ENCODE measurements at places on chromosomes 4 and X.

DNA sequence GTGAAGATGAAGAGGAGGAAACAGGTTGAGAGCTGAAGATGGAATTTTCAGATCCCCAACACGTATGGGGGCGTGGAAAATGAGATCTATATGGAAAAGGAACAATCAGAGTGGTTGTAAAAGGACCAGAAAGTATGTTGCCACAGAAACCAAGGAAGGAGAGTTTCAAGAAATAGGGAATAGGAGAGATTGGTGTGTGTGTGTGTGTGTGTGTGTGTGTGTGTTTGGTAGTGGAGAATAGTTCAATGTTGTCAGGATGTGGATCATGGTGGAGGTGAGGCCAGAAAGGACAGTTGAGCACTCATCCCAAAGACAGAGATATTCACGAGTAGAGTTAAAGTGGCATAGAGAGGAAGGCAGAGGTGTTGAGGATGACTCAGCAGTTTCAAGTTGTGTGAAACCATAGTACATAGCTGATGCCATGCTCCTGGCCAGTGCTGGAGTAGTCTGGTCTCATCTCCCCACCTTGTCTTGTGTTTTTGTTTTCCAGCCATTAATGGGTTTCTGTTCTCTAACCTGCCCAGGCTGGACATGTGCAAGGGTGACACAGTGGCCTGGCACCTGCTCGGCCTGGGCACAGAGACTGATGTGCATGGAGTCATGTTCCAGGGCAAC is 36.1 kb downstream of the HEPH start:
- peak; percentile 4 for DNase-seq

DNA sequence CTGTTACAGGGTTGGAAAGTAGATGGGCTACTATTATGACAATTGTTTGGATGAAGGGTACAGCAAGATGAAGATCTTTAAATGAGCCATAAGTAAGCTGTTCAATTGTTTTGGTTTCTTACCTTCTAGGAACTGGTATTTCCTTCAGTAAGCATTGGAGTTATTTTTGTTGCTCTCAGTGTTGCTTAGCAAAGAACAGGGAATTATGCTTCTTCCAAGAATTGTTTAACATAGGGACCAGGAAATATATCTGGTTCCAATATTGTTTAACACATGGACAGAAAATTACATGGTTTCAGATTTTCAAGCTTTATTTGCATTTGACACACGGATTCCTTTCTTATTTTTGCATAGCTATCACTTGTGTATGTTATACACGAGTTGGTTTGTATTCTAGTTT is 1999.0 kb downstream of the ARAP2 start:
- DNase-seq: no peak

DNA sequence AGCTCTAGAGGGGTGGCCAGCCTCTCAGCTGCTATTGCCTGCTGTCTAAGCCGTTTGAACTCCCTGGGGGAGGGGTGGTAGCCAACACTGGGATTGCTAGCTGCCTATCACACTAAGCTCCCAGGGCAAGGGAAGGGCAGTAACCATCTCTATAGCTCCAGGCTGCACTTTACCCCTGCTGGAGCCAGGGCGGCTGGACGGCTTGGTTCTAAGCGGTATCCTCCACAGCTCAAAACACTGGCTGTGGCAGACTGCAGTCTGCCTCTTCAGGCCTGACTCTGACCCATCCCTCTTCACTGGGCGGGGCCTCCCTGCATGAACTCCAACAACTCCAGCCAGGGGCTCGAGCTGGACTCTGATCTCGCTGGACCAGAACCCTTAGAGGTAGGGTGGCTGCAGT is 55.3 kb upstream of the GNRHR start:
- no peak for DNase-seq

DNA sequence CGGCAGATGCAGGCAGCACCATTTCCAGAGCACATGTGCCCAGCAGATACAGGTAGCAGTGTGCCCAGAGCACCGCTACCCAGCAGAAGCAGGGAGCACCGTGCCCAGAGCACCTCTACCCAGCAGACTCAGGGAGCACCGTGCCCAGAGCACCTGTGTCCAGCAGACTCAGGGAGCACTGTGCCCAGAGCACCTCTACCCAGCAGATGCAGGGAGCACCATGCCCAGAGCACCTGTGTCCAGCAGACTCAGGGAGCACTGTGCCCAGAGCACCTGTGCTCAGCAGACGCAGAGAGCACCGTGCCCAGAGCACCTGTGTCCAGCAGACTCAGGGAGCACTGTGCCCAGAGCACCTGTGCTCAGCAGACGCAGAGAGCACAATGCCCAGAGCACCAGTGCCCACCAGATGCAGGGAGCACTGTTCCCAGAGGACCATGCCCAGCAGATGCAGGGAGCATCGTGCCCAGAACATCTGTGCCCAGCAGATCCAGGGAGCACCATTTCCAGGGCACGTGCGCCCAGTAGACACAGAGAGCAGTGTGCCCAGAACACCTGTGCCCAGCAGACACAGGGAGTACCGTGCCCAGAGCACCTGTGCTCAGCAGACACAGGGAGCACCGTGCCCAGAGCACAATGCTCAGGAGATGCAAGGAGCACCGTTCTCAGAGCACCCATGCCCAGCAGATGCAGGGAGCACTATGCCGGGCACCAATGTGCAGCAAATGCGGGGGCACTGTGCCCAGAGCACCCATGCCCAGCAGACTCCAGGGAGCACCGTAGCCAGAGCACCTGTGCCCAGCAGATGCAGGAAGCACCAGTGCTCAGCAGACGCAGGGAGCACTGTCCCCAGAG is 236.4 kb downstream of the DHRSX start:
- no peak for DNase-seq

DNA sequence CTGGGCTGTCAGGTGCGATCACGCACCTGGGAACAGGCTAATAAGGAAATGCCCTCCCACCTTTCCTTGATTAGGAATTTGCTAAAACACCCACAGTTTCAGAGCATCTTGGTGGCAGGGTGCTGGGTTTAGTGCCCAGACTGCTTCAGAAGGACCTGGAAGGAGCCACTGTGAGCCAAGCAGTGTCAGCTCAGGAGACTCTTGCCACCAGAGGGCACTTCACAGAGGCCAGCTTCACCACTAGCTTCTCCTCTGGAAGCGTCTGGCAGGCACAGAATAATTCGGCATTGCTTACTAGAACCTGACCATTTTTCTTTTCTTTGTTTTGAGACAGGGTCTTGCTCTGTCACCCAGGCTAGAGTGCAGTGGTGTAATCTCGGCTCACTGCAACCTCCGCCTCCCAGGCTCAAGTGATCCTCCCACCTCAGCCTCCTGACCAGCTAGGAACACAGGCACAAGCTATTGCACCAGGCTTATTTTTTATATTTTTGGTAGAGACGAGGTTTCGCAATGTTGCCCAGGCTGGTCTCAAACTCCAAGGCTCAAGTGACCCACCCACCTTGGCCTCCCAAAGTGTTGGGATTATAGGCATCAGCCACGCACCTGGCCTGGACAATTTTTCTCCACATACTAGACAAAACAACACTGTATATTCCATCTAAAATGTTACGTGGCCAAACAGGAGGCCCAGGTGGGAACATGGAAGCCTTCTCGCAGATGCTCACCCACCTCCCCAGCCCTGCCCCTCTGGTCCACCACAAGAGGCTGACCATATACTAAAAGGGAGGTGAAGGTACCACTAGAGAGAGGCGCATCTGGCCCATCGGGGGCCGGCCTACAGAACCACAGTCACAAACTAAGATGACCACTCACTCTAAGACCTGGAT is 14.1 kb downstream of the NOP14 start:
- DNase-seq: peak; percentile 54

DNA sequence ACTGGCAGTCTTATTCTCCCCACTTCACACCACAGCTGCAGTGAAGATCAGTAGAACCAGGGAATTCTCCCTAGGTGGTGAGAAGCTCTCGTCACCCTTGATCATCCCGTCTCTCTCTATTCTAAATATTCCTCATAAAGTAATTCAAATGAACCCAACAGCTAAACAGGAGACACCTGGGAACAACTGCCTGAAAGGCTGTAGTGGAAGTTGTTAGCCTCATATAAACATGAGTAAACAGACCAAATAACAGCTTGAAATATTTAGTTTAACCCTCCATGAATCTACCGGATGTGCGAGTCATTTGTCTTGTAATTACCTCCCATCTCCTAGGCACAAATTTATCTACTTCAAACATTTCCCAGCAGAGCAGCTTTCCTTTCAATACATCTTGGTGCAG is 30.4 kb upstream of the APELA start:
- DNase-seq: no peak

DNA sequence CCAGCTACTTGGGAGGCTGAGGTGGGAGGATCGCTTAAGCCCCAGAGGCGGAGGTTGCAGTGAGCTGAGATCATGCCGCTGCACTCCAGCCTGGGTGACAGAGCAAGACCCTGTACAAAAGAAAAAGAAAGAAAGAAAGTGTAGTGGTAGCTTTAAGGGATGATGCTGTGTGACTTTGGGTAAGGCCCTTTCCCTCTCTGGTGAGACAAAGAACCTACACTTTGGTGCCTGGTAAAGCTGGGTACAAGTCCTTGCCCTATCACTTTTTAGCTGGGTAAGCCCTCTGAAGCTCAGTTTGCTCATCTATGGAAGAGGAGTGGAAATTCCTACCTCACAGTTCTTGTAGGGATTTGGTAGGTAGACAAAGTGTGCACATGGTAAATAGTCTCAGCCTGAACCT is 1.7 kb upstream of the IQSEC2 start:
- no peak for DNase-seq

- DNase-seq: no peak
These were observed 368.8 kb downstream of the GASK1B start for GRCh38 chr4:157803845-157804521.

- DNase-seq: no peak
These were observed 55.8 kb downstream of the FRMPD3 start for GRCh38 chrX:107505223-107505622.

DNA sequence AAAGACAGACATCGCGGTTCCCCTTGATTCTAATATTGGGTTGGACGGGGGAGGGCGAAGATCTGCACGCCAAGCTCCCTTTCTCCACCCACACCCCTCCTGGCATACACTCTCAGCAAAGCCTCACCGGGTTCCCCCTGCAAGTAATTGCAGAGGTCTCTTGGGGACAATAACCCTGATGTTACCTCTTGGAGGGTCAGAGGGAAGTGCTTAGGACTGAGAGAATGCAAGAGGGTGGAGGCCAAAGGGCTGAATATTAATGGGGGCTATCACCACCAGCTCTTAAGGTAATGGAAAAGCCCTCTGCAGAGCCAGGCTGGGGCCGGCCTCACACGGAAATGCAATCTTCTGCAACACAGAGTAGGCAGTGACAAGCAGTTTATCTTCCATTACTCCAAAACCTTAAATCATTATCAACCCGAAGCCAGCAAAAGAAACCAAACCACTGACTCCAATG is 344.1 kb upstream of the GATB start:
- no peak for DNase-seq

DNA sequence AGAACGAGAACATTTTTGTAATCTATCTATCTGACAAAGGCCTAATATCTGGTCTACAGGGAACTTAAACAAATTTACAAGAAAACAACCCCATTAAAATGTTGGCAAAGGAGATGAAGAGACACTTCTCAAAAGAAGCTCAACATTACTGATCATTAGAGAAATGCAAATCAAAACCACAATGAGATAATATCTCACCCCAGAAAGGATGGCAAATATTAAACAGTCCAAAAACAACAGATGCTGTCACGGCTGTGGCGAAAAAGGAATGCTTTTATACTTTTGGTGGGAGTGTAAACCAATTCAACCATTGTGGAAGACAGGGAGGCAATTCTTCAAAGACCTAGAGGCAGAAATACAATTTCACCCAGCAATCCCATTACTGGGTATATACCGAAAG is 2284.8 kb downstream of the ARAP2 start:
- DNase-seq: no peak

GRCh38 chr4:36332023-36332781 is 50.8 kb downstream of the DTHD1 start:
- DNase-seq: peak; percentile 43

- DNase-seq: no peak
These were observed 164.9 kb upstream of the TAPT1 start for GRCh38 chr4:16391196-16391595.

DNA sequence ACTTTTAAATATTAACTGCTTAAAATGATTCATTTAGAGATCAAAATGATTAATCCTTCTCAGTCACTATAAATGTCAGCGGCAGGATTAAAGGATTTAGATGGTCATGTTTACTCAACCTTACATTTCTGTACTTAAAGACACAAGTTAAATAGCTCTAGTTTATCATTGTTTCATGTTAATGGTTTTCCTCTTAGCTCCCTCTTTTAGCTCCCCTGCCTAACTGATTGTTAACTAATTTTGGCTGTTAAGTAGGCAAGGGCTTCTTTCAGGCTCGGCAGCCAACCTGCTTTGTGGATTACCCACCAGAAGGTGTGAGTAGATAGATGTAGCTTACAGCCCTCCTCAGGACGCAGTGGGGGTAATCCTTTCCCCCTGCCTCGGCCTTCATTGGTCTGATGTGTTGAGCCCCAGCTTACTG is 96.0 kb downstream of the TENM3 start:
- no peak for DNase-seq

- DNase-seq: no peak
These were observed 216.2 kb downstream of the ADGRA3 start for GRCh38 chr4:22299678-22300077.

GRCh38 chr4:186441502-186441901 is 113.9 kb downstream of the MTNR1A start:
- no peak for DNase-seq

GRCh38 chr4:40182001-40182400 is 14.8 kb upstream of the RHOH start:
- DNase-seq: no peak

- DNase-seq: no peak
These were observed 48.2 kb upstream of the SLIT2 start for GRCh38 chr4:20203508-20203907.

- no peak for DNase-seq
These were observed 21.7 kb downstream of the DDIT4L start for GRCh38 chr4:100168521-100168920.

DNA sequence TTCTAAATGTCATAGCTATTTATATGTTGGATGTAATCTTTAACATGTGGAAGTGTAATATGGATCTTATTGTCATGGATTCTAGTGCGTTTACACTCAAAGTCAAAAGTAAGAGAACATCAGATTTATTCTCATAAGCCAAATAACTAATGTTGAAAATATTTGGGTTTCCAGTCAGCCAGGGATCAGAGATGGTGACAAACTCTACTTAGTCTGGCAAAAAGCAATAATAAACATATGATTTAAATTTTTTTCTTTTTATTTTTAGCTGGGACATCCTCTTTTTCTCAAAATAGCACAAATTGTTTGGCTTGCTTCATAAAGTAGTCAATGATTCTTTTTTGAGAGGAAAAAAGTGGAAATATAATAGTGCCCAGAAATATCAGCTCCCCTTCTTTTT is 392.3 kb downstream of the ARHGAP24 start:
- no peak for DNase-seq

GRCh38 chr4:37528166-37528885 is 157.8 kb downstream of the RELL1 start:
- no peak for DNase-seq

- peak; percentile 49 for DNase-seq
These were observed 106.1 kb downstream of the PBDC1 start for GRCh38 chrX:76279007-76279406.

Data from activated CD4-positive, alpha-beta T cell treated with anti-CD3 and anti-CD28 coated beads for 36 hours (primary cell).